HCT116 (cell line): ENCODE measurements at places on chromosomes 3 and 15.

DNA sequence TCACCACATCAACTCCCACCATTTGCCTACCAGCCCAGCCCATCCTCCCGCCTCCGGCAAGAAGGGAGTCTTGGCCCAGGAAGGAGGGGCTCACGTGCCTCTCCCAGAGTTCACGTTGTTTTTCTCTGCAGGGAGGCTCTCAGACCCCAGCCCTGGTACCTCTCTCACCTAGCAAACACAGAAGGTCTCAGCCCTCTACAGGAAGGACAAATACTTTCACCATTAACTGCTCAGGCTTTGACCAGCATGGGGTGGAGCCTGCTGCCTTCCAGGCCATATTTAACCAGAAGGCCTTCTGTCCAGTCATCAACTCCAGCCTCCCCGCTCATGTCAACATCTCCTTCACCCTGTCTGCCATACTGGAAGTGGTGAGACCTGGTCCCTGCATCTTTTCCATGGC lies 19.0 kb upstream of the HTR3E start:
- no peak for DNase-seq

DNA sequence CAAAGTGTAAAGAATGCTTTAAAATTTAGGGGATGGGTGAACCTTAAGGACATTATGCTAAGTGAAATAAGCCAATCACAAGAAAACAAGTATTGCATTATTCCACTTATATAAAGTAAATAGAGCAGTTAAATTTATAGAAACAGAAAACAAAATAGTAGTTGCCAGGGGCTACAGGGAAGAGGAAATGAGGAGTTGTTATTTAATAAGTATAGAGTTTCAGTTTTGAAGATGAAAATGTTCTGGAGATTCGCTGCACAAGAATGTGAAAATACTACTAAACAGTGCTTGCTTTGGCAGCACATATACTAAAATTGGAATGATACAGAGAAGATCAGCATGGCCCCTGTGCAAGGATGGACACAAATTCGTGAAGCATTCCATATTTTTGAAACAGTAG lies 32.0 kb downstream of the DNAH12 start:
- no peak for DNase-seq

- no peak for DNase-seq
Observed at GRCh38 chr3:6172871-6173642, 687.9 kb upstream of the GRM7 start.

DNA sequence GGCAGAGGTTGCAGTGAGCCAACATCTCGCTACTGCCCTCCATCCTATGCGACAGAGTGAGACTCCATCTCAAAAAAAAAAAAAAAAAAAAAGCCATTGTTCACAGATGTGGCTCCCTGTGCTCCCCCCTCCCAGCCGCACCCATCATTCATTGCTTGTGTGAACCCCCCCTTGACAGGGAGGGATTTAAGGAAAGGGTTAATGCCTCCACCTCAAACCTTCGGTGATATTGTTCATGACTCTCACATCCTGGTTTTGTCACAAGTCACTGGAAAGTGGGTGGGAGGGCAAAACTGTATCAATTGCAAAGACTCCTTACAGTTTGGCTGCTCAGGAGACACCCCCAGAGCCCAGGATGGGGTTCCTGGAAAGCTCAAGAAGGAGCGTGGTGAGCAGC lies 7.7 kb downstream of the SLC6A6 start:
- no peak for DNase-seq

DNA sequence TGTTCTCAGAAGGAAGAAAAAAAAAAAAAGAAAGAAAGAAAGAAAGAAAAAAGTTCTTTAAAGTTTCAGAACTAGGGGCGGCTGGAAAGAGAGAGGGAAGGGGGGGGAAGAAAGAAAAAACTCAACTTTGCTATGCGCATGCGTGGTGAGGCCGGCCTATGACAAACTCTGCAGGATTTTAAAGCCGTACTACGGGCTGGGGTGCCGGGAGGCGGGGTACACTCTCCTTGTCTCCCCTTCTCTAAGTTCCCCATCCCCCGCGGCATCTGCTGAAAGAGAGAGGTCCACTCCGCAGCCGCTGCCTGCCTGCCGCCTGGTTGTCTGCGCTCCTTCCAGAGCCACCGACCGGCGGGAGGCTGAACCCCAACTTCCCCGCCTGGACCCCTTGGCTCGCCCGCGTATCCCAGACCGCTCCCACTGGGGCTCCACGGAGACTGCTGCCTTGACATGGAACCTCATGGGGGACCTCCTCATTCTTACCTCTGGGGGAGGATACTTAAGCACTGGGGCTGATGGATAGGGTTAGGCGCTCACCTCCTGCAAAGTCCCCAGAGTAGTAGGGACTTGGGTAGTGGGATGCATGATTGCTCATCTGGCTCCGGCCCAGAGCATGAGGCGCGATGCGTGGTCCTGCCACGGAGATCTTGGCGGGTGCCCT lies 1.4 kb upstream of the WNT5A start:
- DNase-seq, result no peak

DNA sequence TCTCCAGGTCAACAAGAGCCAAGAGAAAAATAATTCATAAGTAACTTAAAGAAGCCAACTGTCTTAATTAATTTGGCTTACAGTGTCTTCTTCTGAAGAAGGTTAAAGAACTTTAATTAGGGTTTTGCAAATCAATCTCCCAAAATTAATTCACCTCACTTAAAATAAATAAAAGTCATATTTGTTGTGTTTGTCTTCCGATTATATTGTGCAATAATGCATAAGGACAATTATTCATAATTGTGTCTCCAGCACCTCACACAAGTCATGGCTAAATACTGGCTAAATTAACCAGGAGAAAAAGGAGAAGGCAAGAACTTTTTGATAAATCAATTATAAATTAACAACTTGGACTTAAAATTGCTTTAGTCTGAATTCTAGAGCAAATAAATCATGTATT lies 899.0 kb upstream of the NR2F2 start:
- DNase-seq, result no peak

GRCh38 chr15:47429376-47429775 lies 287.9 kb upstream of the SEMA6D start:
- DNase-seq, result no peak

GRCh38 chr3:55746808-55747413 lies 259.8 kb upstream of the WNT5A start:
- no peak for DNase-seq

GRCh38 chr15:94674296-94674695 lies 442.9 kb downstream of the MCTP2 start:
- no peak for DNase-seq

GRCh38 chr15:95603802-95604201 lies 726.7 kb upstream of the NR2F2 start:
- no peak for DNase-seq

DNA sequence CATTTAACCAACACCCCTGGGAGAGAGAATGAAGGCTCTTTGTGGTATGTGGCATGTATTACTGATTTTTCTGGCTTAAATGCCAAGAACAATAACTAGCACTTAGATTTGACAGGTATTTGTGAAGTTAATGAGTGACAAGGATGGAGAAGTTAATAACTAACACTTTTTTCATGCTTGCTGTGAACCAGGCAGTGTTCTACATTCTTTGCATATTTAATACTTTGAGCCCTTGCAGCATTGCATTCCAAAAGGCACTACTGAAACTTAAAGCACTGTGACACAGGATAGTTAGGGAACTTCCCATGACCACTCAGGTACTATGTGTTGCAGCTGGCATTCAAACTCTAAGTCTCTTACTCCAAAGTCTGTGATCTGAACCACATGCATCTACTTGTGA lies 650.6 kb downstream of the ZPLD1 start:
- no peak for DNase-seq

DNA sequence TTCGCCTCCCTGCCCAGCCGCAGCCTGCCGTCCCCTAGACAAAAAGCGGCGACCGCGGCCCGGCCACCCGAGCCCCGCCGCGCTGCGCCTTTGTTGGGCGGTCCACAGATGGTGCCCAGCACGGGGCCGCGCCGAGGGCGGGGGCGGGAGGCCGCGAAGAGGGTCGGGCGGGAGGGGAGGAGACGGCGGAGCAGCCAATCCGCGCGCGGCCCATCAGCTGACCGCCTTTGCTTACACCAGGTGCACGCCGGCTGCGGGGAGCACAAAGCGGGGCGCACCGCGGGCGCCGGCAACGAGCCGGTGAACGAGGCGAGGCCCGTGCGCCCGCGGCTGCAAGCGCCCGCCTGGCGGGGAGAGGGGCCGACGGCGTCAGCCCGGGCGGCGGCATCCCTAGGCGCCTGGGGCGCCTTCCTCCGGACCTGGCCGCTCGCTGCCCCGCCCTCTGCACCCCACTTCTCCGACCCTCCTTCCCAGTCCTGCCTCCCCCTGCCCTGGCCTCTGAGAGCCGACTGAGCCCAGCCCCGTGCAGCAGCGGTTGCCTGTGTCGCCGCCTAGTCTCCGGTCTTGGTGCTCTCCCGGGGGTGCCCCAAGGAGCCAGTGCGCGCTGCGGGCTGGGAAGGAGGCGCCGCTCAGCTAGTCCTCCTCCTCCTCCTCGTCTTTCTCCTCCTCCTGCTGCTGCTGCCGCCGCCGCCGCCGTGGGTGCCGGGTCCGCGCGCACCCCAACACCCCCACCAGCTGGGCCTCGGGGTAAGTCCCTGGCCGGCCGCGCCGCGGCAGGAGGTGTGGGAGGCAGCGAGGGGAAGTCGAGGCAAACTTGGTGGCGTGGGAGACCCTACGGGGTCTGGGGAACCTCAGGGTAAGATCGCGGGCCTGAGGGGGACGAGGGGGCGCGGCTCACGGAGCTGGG lies at the start of gene LRRN1:
Gene LRRN1 (plus strand): TSS at position 259 of the 907 bp plus-strand sequence. CDS start 45,211 bp downstream, outside the sequence.
- DNase-seq, result no peak

DNA sequence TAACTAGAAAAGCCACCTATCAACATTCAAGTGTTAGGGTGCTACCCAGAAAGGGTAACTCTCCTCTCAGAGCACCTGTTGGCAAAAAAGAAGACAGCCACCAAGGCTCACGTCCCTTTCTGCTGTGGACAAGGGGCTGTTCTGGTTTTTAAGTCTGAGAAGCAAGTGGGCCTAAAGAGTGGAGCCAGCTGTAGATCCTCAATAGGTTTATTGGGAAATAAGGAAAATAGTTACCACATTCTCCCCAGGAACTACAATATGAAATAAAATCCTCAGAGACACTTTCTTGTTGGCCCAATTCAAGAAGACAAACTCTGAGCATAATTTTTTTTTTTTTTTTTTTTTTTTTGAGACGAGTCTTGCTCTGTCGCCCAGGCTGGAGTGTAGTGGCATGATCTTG lies 35.8 kb downstream of the LRIG1 start:
- no peak for DNase-seq

DNA sequence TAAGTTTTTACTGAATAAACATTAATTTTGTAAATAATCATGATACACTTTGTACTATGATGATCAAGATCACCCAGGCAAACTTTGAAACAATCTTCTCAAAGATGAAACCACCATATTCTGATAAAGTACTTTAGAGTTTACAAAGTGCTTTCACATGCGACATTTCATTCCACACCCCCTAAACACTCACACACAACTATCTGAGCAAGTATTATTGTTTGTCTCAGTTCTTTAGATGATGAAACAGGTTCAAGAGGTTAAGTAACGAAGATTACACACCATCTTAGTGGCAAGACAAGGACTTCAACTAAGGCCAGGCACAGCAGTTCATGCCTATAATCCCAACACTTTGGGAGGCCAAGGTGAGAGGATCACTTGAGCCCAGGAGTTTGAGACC lies 37.6 kb downstream of the ZNF148 start:
- DNase-seq, result no peak

- no peak for DNase-seq
Observed at GRCh38 chr15:94234300-94234699, 2.9 kb downstream of the MCTP2 start.

- DNase-seq, result no peak
Observed at GRCh38 chr3:43389388-43390254, 103.3 kb downstream of the SNRK start.

- peak; percentile 49 for DNase-seq
Observed at GRCh38 chr15:88450125-88450798, 16.9 kb downstream of the MRPL46 start.

- DNase-seq, result no peak
Observed at GRCh38 chr3:195148549-195148948, 122.4 kb downstream of the XXYLT1 start.
